ENCODE measurements at places on chromosomes 7 and 10.

- DNase-seq: no peak
Measured at GRCh38 chr10:15295537-15296325, 75.4 kb downstream of the FAM171A1 start.

DNA sequence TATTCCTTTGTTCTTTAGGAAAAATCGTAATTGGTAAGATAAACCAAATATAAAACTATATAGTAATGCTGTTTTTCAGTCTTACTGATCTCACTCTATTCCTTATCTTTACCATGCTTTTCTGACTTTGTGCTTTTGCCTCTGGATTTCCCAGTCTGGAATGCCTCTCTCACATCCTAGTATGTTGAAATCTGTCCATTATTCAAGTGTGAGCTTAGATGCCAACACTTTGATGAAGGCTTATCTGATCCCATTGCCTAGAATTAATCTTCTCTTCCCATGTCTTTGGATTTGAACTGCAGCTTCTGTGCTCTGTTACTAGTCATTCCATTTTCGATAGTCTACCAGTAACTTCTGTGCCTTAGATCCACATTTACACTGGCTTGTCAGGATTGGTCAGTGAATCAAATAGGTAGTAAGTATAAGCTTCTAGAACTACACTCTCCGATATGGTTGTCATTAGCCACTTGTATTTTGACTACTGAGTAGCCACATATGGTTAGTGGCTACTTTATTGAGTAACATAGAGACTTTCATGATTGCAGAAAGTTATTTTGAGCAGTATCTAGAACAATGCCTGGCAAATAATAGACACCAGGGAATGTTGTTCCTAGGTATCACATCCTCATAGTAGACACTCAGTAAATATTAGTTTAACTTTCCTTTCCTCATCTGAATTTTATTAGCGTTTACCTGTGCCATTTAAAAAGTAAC, 92.9 kb downstream of the BMPR1A start:
- DNase-seq: no peak

DNA sequence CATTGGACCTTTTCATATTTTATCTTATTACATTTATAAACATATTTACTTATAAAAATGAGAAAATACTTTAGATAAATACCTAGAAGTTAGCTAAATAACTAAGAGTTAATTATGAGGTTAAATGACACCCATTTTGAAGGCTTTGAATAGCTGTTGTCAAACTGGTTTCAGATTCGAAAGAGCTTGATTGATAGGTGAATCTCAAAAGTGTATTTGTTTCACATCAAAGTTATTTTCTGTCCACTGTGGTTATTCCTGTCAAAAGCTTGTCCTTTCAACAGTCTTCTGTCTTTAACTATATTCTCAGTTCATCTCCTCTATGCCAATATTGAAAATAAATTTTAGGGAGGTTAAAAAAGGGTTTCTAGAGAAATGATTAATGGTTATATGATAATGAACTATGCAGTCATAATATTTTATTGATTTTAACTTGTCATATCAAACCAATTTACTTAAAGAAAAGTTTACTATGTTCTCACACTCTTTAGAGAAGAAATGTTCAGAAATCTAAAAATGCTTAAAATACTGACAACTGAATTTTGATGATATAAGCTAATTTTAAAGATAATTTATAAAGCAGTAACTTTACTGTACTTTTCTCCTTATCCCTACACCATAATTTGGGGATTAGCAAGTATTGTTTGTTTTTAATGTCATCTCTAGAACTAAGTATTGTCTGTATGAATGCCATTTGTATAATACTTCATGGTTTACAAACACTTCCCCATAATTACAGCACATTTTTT, 72.0 kb upstream of the FOXP2 start:
- no peak for DNase-seq

DNA sequence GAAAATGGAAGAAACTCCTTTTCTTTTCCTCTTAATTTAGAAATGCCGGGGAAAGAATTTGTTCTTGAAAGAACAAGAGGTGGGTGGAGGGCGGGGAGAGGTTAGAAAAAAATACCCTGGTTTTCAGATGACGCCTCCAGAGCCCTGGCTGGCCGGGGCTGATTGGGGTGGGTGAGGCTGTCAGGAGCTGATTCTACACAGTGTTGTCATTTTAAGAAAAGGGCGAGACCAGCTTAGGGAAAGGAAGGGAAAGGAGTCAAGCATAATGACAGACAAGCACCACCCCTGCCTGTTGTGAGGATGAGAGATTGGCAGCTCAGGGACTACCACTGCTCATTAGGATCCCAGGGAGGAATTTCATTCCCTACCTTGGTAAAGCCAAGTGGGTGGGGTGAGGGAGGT, 9.9 kb upstream of the FAM180A start:
- no peak for DNase-seq

DNA sequence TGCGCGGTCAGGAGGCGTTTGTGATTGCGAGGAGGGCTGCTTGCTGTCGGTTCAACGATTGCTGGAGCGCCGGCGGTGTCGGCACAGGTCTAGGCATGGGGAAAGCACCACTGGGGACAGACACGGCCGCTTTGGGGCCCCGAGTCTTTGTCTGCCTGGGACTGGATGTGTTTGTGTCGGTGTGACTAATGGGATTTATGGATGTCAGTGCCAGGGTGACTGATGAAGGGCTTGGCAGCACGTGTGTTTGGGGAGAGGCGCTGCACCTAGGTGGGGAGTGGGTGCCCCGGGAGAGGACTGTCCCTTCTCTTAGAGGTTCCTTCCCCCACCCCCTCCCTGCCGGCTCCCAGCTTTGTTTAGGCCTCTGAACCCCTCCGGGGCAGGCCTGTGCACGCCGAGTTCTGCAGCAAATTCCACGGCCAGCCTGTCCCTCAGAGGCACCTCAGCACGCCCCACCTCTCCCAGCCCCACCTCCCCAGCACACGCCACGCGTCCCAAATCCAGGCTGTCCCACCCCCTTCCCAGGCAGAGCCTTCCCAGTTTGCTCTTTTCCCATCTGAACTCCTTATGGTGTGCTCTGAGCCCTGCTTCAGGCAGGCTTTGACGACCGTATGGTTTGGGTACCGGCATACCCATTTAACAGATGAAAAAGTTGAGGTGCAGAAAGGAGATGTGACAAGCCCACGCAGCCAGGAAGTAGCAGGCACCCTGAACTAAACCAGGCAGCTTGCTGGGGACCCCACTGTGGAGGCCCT, 6.4 kb upstream of the TNRC18 start:
- no peak for DNase-seq

GRCh38 chr7:137642472-137642871, 204.3 kb downstream of the DGKI start:
- DNase-seq: no peak
